ENCODE measurements at places on chromosomes 7 and 10.

DNA sequence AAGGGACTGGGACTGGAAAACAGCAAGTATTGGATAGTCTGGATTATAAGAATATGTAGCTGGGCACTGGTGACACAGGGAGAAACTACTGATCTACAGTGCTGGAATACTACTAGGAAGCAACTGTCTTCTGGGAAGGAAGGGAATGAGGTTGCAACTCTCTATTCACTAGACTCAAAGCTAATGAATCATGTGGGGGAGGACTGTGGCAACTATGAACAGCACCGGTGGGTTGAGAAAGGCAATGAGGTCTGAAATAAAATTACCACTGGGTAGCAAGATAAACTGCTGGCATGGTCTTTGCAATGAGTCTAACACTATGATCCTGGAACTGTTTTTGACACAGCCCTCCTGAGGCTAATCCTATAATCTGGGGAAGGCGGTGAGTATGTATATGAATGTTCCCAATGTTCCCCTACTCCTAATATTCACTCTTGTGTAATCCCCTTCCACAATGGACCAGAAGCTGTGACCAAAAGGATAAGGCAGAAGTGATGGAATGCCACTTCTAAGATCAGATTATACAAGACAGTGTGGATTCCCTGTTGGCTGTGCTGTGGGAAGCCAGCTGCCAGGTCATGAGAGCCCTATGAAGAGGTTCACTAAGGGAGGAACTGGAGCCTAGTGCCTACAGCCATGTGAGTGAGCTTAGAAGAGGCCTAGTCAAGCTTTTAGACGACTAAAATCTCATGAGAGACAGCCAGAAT lies 101.3 kb upstream of the DNAJB12 start:
- no peak for DNase-seq

DNA sequence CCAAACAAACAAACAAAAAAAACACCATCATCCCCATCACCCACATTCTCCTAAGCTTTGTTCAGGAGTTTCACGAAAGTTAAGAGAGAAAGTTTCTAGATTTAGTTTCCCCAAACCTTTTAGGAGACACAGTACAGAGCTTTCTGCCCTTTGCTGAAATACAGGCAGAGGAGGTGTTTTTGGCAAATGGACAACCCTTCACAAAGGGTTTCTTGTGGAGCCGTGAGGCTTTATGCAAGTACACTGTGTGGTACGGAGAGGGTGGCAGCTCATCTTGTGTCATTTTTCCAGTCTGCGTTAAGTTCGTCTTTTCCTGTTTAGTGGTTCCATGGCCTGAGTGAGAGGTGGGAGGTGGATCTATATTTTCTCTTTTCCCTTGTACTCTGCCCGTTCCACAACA lies 215.5 kb upstream of the PRKCQ start:
- no peak for DNase-seq

- DNase-seq = no peak
These were observed 42.9 kb downstream of the GOT1 start for GRCh38 chr10:99387541-99387940.

DNA sequence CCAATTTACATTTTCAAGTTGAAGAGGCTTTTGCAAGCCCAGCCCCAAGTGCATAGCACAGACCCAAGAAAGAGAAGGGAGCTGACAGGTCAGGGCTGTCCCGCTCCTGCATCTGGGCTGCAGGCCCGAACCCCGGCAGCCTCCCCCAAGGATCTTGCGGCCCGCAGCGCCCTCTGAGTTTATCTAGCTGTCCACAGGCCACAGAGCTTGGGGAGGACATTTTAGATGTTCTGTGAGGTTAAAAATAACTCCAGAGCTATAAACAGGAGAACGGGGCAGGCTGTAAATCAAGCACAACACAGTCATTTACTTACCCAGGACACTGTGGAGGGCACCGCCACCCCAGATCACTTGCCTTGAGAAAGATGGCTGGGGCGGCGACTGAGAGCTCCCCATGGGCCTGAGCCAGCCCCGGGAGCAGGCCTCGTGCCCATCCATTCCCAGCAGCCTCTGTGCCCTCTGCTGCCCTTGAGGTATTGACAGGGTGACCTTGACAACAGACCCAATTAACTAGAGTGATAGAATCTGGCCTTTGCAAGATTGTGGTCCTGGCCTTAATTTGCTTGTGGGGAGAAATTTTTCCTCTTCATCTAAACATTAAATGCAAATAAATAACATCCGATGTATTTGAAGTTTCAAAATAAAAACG lies 563.0 kb downstream of the TCERG1L start:
- no peak for DNase-seq

DNA sequence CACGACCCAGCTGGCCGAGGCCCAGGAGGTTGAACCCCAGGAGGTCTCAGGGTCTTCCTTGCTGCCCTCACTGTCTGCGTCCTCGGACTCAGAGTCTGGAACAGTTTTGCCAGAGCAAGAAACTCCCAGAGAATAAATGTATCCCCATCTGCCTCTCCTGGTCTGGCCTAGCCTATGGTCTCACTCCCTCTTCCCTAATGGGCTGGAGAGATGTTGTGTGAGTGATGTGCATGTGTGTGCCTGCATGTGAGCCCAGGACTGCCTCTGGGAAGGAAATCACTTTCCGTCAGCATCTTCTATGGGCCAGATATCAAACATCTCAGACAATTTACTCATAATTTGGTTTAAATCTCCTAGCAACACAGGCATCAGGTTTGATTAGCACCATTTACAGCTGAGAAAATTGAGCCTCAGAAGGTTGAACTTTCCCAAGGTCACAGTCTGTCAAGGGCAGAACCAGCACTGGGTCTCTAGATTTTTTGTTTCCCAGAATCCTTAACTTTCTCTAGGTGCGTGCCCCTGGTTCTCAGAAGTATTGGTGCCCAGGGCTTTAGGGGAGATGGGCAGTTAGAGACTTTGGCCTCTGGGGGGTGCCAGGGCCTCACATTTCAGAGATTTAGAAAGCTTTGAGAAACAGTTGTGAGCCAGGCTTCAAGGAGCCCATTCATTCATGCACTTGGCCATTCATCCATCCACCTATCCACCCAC lies 4.9 kb downstream of the TMEM270 start:
- DNase-seq = peak; percentile 12

GRCh38 chr10:96420228-96421009 lies 61.6 kb upstream of the OPALIN start:
- DNase-seq = no peak

DNA sequence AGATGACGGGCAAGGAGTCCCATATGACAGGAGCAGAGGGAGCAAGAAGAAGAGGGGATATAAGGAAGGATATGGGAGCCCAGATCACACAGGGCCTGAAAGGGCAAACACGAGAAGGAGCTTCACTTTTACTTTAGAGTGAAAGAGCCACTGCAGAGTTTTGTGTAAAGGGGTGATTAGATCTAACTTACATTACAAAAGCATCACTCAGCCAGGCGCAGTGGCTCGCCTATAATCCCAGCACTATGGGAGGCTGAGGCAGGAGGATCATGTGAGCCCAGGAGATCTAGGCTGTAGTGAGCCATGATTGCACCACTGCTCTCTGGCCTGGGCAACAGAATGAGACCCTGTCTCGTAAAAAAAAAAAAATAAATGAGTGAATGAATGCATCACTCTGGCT lies 91.1 kb downstream of the MPP7 start:
- no peak for DNase-seq

- no peak for DNase-seq
These were observed 55.3 kb upstream of the FGL2 start for GRCh38 chr7:77254915-77255314.

DNA sequence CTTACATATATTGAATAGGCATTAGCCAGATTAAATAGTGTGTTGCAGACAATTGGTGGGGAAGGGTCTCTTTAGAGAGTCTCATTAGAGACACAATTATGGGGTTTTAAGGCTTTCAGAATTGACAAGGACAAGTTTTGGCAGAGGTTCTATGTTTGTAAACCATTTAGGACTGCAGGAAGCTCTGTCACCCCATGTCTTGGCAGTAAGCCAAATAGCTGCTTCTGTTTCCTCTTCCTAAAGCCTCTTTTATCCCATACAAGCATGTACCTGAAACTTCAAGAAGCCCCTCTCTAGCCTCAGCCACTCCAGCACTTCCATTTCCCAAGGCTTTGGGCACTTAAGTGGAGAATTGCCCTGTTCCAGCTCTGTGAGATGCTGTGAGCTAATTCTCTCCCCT lies 21.8 kb upstream of the LRRC4 start:
- DNase-seq = no peak

DNA sequence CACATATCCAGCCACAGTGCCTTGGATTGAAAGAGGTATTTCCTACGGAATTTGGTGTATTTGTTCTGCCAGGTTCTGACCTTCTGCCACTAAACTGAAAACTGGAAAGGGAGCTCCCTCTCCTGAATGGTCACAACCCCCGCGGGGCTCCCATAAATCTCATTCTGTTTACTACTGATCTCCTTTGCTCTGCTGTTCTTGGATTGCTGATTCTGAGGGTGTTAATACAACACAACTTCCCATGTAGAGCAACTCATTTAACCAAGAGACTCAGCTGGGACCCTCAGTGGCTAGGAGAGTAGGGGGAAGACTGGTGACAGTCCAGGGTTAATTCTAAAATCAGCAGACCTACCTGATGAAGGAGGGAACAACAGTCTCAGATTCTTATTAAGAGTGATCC lies 662.9 kb downstream of the INHBA start:
- no peak for DNase-seq

GRCh38 chr10:33115738-33116719 lies 158.0 kb upstream of the ITGB1 start:
- peak; percentile 75 for DNase-seq

DNA sequence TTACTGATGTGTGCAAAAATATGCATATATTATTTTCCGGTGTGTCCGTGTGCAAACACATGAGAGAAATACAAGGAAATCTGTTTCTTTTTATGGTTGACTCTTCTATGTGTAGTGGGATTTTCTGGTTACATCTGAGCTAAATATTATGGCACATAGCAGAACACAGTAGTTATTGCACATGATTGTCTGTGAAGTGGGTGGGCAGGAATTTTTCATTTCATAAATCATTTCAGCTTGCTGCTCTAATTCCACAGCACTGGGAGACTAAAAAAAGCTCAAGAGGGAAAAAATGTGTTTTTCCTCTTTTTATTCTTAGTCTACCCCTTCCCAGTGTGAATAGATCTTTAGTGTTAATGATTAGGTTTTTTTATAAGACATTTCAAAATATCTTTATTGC lies 197.9 kb downstream of the MBL2 start:
- no peak for DNase-seq

DNA sequence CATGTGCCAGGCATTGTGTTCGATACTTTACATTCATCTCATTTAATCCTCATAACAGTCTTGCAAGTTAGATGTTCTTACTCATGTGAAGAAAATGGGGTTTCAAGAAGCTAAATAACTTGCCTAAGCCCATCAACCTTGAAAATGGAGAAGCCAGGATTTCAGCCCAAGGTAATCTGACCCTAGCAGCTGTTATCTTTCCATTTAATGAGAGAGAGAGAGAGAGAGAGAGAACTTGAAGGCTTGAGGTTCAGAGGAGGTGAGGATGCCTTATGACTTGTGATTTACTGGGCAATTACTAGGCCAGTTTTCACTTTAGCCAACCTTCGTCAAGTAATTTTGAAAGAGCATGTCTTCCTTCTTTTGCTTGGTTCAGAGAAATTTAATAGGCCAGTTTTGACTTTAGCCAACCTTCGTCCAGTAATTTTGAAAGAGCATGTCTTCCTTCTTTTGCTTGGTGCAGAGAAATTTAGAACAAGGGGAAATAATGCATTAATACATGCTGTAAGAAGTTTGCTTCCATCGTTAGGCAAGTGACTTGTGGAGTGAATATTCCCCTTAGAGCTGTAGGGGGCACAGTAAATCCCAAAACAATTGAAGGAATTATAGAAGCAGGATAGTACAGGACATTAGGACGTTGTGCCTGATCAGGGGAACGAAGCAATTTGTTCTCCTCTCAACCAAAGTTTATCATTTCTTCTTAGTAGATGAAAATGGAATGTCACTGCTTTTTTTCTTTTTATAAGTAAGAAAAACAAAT lies 143.0 kb upstream of the BMPER start:
- no peak for DNase-seq

DNA sequence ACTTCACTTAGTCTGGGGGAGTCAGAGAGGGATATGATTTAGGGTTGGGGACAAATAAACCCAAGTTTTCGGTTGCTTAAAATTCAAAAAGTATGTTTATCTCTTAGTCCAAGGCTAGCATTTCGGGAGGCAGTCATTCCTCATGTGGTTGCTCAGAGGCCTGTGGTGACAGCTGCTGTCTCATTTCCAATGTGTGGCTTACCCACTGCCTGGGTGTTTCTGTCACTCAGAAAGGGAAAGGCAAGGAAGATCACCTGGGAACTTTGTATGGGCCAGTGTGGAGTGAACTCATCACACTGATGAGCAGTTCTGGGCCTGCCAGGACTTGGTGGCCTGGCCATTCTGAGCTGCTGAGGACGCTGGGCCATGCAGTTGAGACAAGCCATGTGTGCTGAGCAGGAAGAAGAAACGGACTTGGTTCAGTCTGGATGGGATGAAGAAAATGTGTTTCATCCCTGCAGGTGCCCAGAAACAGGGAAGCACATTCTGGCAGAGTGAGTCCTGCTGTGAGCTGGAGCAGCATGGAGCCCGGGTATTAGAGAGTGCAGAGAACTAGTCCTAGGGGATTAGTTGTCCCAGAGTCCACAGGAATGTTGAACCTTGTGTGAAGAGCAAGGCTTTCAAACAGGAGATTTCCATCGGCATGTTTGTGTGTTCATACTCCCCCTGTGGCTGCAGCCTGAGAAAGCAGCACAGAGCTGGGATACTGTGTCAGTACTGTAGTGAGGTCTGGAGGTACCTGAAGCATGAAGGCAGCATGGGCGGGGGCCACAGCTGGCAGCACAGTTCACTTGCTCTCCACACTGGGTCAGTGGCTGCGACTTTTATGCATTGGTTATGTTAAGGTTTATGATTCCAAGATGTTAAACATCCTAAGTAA lies 211.1 kb upstream of the IGFBP3 start:
- DNase-seq = no peak

GRCh38 chr7:101681170-101682007 lies 52.3 kb upstream of the MYL10 start:
- DNase-seq = no peak

GRCh38 chr10:119651514-119652360 lies 557 bp downstream of the BAG3 start:
- DNase-seq = peak; percentile 36

- DNase-seq = no peak
These were observed 10.7 kb downstream of the LUC7L2 start for GRCh38 chr7:139370301-139370942.

DNA sequence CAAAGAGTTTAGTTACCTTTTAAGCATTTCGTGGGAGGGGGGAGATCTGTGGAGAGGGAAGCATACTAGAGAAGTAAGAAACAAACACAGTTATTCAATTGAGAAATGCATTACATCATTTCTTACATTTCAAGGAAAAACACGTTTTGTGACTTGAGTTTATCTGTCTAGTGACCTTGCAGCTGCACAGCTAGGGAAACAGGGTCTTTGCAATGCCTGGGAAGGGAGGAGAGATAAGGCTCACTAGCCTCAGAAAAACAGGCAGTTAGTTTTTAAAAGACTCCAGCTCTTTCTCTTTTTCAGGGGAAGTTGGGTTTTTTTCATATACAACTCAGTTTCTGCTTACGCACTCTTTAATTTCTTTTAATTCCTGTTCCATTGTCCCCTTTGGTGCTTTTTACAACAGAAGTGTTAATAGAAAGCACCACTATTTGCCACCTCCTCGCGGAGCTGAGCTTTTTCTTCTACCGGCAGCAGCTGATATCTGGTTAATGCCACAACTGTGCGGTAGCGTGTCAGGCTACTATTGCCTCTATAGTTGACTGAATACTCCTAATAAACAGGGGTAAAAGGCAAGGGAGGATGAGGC lies 5.6 kb downstream of the CYP3A43 start:
- no peak for DNase-seq
